ENCODE measurements at places on chromosomes 7 and 10. TPM values are rescaled to one million over a fixed set of nuclear protein-coding genes. Genes with fewer than 3 reads are reported as not detected.

OR9A2 gene
- total RNA-seq, result not detected

CALML3 gene
- not detected for total RNA-seq

ABLIM1 gene
- total RNA-seq, result 10.4 TPM

SFTPD gene
- not detected for total RNA-seq

MMRN2 gene
- not detected for total RNA-seq

CNNM1 gene
- total RNA-seq, result not detected

PODXL gene
- total RNA-seq, result 5.5 TPM

TBX20 gene
- 3.2 TPM for total RNA-seq

CACUL1 gene
- total RNA-seq, result 19.9 TPM

ADCY1 gene
- not detected for total RNA-seq

TMEM178B gene
- not detected for total RNA-seq

CFAP46 gene
- not detected for total RNA-seq

LLCFC1 gene
- not detected for total RNA-seq

TRIL gene
- total RNA-seq, result not detected

SLC18A3 gene
- total RNA-seq, result not detected

CLRN3 gene
- not detected for total RNA-seq

TRIM50 gene
- not detected for total RNA-seq

SPDYE6 gene
- not detected for total RNA-seq

SEMA3E gene
- 0.18 TPM for total RNA-seq

KLF14 gene
- not detected for total RNA-seq

CD36 gene
- total RNA-seq, result not detected

ANKRD22 gene
- not detected for total RNA-seq

FAM237B gene
- total RNA-seq, result not detected

SLC13A1 gene
- 0.09 TPM for total RNA-seq

SNCG gene
- total RNA-seq, result 0.74 TPM

STAG3 gene
- total RNA-seq, result not detected

GBX1 gene
- not detected for total RNA-seq

PAPOLB gene
- not detected for total RNA-seq

EGR2 gene
- not detected for total RNA-seq

CDK14 gene
- total RNA-seq, result 20.8 TPM
